A549 treated with CORT108297 at 1 μM for 4 hours (cell line): ENCODE measurements at places on chromosomes 5 and 9. TPM values are rescaled to one million over a fixed set of nuclear protein-coding genes. Genes with fewer than 3 reads are reported as not detected.

HRCT1 gene
- 0.12 to 0.38 TPM (median 0.23 TPM) in 5 replicates for total RNA-seq

CNTNAP3B gene
- total RNA-seq, result 15.1 to 19.2 TPM (median 16.9 TPM) in 5 replicates

TRPM6 gene
- total RNA-seq, result 1.2 to 1.4 TPM (median 1.3 TPM) in 5 replicates

THBS4 gene
- total RNA-seq, result 0.09 to 0.11 TPM (median 0.09 TPM) in 3 of 5 replicates, not detected in the others

FOXD4 gene
- 0.25 to 0.82 TPM (median 0.44 TPM) in 5 replicates for total RNA-seq

PURA gene
- 4.9 to 6.3 TPM (median 5.7 TPM) in 5 replicates for total RNA-seq

ARL14EPL gene
- 0.07 to 0.43 TPM (median 0.14 TPM) in 5 replicates for total RNA-seq

HAPLN1 gene
- not detected in 5 replicates for total RNA-seq

TAF11L7 gene
- not detected in 5 replicates for total RNA-seq

IFNA17 gene
- not detected in 5 replicates for total RNA-seq
